ENCODE measurements at places on chromosomes 3 and 15.

DNA sequence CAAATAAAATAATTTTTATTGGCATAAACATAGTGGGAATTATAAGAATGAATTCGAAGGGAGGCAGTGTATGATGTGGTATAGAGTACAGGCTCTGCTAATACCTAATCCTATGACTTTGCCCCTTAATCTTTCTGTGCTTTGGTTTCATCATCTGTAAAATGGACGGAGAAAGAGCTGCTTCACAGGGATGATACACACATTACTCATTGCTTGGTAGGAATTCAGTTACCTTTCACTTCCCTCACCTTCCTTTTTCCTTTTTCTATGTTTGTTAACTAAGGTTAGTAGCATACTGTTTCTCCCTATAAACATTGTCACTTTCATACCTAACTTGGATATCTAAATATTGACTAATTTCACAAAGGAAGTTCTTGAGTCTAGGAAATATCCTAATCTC is 36.2 kb downstream of the LEKR1 start:
- no peak for DNase-seq

- no peak for DNase-seq
These were observed 107.2 kb upstream of the ABHD17C start for GRCh38 chr15:80587816-80588456.

DNA sequence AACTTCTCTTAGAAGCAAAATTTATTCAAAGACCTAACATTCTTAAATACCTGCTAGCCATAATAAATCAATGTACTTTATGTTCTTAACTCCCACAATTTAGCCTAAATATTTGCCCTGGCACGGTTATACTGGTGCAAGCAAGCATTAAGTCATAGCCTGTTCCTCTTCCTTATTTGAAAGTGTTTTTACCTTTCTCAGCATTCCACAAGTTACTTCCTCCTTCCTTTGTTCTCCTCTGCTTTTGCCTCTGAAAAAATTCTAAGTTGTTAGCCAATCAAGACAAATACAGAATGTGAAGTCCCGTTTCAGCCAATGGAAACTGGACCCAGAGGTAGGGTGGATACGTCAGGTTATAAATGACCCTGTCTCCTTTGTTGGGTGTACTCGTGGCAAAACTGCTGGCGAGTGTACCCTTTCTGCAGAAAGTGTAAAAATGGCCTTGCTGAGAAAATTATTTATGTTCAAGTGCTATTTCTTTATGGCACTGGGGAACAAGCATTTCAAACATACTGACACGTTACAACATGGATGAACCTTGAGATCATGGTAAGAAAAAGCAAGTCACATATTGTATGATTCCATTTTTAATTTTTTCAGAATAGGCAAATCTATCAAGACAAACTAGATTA is 3.1 kb upstream of the TATDN2 start:
- DNase-seq = no peak

DNA sequence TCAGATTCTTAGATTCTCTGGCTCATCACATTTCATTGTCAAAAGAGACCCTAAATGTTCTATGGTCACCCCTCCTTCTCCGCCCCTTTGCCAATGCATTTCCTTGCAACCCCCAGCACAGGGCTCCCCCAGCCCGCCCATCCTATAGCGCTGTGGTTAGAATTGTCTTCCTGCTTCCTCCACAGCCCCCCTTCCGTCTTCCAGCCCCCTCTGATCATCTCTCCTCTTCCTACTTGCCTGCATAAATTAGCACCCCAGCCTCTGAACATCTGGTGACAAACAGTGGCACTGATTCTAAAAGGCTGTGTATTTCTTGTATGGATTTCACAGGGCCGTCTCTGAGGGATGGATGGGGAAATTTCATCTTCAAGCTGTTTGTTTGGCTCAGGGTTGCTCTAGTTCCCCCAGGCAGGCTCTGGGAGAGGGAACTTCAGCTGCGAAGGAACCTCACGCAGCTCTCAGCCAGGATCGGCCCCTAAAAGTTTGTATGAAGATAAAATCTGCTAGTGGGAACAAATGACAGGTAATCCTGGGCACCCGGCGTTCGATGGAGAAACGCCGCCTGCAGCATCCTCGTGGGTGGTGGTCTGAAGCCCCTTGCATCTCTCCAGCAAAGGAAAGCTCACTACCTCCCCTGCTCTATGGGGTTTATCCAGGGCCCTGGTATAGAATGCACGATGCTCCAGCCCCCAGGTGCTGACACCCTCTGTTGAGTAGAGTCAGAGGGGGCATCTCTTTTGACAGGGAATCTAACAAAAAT is 83.0 kb downstream of the WNT7A start:
- DNase-seq = no peak

DNA sequence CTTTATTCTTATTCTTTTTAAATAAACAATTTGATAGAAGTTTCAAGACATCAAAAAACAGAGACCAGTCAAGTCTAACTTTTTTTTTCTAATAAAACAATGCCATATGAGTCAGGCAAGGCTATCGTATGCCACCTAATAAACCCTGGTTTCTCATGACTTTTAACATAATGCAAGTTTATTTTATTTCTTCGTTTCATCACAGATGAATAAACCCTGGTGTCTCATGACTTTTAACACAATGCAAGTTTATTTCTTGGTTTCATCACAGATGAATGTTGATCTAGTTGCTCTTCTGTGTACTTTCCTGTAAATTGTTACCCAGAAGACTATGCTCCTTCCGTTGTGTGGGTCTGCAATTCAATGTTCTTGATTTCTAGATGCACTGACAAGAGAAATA is 905.4 kb downstream of the ROBO2 start:
- DNase-seq = no peak

- no peak for DNase-seq
These were observed 64.5 kb downstream of the DAPK2 start for GRCh38 chr15:63981596-63982320.

DNA sequence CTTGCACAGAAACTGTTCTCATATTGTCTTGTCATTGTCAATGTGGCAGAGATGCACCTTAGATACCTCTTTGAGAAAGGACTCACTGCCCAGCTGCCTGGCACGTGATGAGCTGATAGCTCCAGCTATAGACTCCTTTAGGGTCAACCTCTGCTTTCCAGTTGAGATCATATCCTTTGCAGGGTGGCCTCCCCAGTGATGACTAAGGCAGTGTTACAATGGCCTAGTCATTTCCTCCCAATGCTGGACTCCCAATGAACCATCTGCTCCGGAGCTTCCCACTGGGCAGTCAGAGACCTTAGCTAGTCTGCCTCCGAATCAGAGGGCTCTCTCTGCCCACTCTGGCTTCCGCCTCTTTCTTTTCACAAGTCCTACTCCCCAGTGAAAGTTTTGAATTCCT is 79.5 kb downstream of the CHRD start:
- DNase-seq = no peak

DNA sequence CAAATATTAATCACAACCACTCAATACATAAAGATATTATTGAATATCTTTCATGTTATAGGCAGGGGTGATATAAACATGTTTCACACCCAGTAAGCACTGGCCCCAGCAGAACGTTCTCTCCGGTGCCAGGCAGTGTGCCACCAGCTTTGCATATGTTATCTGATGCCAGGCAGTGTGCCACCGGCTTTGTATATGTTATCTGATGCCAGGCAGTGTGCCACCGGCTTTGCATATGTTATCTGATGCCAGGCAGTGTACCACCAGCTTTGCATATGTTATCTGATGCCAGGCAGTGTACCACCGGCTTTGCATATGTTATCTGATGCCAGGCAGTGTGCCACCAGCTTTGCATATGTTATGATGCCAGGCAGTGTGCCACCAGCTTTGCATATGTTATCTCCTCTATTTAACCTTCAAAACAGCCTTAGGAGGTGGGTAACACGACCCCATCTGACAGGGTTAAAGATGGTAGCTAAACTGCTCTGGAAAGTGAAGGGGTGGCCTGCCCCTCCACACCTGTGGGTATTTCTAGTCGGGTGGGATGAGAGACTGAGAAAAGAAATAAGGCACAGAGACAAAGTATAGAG is 6.9 kb downstream of the MUC20 start:
- DNase-seq = no peak

GRCh38 chr3:60323651-60324050 is 927.6 kb downstream of the FHIT start:
- no peak for DNase-seq

DNA sequence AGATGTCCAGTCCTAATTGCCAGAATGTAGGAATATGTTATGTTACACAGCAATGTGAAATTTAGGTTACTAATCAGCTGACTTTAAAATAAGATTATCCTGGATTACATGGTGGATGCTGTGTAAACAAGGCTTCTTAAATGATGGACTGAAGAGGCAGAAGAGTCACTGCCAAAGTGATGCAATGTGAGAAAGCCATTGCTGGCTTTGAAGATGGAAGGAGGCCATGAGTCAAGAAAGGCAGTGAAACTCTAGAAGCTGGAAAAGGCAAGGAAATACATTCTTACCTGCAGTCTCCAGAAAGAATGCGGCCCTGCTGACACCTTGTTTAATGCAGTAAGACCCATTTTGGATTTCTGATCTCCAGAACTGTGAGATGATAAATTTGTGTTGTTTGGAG is 179.1 kb upstream of the ZPLD1 start:
- DNase-seq = no peak

DNA sequence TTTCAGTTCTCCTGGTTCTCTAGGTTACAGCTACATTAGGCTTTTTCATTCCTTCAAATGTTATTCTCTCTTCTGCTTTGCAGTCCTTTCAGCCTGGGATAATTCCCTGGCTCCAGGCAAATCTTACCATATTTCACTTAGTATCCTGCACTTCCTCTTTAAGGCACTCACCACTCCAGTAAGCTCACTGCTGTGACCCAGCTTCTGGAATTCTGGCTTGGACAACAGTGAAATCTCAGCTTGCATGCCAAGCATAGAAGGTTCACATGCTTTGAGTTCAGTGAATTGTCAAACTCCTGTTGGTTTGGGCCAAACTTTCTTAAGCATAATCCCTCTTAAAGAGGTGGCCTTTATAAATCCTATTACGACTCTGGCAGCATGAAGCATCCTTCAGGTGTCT is 69.4 kb downstream of the SCN10A start:
- no peak for DNase-seq

- no peak for DNase-seq
These were observed 89.5 kb downstream of the ITPR1 start for GRCh38 chr3:4582624-4583023.

GRCh38 chr3:46929324-46929723 is 47.2 kb downstream of the CCDC12 start:
- DNase-seq = no peak

DNA sequence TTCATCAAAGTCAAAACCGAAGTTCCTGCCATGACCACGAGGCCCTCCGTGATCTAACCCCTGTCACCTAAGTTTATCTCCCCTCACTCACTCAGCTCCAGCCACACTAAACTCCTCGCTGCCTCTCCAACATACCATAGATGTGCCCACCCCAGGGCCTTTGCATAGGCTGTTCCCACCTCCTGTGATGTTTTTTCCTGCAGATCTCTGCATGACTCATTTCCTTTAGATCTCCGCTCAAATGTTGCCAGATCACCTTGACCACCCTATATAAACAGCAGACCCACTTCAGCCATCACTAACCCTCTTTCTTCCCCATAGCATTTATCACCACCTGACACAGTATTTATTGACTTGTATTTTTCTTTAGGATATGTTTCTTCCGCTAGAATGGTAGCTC is 58.5 kb downstream of the HRH1 start:
- no peak for DNase-seq

DNA sequence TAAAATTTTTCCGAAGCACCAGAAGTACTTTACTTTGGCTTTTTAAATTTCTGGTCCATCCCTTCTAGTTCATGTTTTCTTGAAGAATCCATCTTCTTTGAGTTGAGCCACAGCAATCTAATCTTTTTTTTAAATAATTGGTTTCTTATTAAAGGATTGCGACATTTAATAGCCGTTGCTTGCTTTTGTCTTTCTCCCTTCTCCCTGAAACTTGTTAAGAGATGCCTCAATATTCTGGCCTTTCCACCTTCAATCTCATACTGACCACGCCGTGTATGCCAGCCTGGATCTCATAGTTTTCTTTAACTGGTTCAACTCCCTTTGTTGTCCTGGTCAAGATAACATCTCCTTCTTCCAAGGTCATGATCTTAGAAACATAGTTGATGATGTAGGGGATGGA is 18.4 kb upstream of the RPLP1 start:
- DNase-seq = no peak

DNA sequence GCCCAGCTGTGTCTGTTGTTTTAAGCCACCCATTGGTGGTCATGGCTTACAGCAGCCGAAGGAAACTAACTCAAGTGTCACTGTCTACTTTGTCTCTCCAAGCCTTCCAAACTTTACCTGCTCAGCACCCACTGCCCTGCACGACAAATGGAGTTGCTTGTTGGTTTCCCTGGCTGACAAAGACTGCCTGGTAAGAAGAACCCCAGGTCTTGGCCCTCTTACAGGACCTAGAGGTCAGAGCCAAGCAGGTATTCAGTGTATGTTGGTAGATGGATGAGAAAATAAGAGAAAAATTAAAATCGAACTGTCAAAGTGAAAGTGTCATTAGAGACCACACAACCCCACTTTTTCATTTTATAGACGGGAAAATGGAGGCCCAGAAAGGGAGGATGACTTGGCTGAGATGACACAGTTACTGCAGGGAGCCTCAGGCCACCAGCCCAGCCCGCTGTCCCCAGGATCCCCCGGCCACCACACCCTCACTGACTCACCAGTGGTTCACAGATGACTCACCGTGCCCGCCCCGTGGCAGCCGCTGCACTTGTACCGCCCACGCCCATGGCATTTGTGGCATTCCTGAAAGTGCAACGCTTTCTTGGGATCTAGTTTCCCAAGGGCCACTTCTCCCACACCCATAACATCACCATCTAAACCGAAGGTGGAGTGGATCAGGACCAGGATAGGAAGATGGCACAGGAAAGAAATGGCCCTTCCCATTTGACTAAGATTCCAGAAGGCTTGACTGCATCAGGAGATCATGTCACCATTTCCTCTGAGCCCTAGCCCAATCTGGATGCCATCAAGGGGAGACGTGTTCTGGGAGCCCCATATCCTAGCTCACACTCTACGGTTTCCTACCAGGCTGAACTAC is 15.2 kb downstream of the SSUH2 start:
- no peak for DNase-seq

DNA sequence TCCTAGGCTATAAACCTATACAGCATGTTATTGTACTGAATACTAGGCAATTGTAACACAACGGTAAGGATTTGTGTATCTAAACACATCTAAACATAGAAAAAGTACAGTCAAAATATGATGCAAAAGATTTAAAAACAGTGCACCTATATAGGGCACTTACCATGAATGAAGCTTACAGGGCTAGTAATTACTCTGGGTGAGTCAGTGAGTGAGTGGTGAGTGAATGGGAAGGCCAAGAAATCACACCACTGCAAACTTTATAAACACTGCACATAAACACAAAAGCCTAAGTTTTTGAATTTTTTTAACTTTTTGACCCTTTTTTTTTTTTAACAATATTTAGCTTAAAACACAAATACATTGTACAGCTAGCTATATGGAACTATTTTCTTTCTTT is 204.7 kb upstream of the CTNNB1 start:
- DNase-seq = no peak

DNA sequence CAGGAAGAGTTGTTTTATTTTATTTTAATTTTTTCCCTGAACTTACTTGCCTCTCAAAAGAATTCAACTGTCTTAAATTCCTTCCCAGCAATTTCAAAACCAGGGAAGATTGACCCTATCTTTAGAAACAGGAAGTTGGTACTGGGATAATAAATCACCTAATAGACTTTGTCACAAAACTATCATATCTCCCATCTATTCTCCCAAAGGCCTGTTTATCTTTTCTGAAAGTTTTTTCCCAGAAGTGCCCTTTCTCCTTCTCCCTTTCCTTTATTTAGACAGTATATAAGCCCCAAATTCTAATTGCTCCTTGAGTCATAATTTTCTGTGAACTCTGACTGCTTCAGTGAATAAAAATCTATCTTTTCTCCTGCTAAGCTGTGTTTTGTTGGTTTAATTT is 2.9 kb upstream of the RNF7 start:
- no peak for DNase-seq

GRCh38 chr3:10646531-10647335 is 141.3 kb upstream of the ATP2B2 start:
- no peak for DNase-seq
